ENCODE measurements at places on chromosomes 3 and 15.

- no peak for DNase-seq
Measured at GRCh38 chr3:147191795-147192385, 214.5 kb downstream of the ZIC4 start.

DNA sequence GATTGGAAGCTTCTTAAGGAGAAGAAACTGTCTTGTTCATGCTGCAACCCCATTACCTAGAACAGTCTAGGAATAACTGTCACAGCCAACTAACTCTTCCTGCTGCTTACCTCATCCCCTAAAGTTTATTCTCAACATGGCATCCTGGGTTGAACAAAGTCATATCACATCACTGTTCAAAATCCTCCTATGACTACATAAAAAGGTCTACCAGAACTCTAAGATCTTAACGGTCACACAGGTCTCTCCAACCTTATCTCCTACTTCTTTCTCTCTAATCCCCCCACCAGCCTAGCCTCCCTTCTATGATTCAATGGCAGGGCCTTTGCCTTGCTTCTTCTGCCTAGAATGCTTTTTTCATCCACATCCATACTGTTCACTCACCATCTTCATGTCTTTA, 69.3 kb downstream of the CLASP2 start:
- no peak for DNase-seq

DNA sequence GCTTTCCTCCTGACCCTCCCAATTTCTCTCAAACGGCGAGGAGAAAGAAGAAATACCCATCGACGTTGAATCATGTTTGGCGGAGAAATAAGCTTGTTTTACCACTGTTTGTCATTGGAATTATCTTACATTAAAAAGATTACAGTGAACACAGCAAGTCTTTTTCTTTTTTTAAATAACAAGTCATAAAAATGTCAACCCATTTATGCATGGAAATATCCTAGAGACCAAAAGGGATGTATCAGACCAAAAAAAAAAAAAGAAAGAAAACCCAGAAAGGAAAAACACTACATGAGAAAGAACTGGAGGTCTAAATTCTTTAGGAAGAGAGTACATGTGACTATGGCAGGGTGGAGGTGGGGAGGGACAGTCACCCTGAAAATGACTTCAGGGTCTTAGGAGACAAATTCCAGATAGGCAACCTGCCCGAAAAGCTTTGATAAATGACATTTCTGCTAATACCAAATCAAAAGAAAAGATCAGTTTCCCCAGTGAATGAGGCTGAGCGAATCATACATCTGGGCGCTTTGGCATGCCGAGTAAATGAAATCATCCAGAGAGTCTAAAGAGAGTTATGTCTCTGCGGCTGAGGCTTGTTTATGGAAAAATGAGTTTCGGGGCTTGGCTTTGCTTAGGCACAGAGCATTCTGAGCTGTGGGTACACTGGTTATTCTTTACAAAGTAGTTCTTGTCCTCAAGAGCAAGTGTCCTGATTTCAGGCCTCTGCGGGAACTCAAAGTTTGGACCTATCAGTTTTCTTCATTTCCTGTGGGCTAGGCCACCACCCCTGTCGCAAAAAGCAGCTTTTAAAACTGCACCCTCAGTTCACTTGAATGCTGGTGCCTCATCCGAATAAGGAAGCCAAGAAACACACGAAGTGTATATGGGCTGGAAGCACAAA, 110.1 kb upstream of the TGFBR2 start:
- no peak for DNase-seq

- DNase-seq, result no peak
Measured at GRCh38 chr3:129602730-129603560, 3.5 kb downstream of the PLXND1 start.

DNA sequence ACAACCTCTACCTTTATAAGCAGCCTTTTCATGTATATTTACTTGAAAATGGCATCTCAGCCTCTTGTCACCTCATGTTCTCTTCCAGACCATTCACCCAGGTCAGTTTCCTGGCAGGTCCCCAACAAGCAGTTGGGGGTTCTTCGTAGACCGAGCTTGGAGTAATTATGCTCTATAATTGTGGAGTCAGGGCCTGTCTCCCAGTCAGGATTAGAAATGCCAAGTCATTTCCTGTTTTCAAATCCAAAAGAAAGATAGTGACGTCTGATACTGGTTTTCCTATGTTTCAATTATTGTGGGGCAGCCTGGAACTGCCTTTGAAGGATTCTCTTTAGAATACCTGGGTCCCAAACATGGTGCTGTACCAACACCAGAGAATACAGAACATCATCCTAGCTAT, 430.6 kb downstream of the MECOM start:
- no peak for DNase-seq

DNA sequence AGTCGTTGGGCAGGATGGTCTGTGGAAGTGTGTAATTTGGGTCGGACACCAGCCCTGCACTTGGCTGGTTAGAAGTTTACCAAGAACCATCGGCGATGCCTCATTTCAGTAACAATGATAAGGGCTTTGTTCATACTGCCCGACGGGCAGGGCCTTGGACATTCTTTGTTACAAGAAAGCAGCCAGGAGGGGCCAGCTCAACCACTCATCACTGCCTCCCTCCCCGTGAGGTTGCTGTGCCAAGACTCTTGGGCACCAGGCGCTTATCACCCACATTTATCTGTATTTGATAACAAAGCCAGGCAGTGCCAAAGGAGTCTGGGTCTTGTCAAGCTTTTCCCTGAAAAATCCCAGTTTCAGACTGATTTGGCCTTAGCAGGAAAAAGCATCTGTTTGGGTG, 235.0 kb downstream of the ADAMTS17 start:
- DNase-seq, result no peak

- no peak for DNase-seq
Measured at GRCh38 chr3:31094048-31094447, 199.6 kb upstream of the GADL1 start.

DNA sequence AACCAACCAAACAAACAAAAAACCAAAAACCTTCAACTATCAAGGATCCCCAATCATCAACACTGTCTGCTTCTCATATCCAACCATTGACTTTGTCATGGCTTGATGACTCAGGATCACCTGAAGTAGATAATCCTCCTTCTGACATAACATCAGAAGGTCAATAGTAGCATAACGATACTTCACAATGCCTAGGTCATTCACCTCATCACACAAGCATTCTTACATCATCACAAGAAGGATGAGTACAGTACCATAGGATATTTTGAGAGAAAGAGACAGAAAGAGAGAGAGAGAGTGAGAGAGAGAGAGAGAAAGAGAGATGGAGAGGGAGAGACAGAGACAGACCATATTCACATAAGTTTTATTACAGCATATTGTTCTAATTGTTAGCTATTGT, 42.1 kb downstream of the SPATA16 start:
- no peak for DNase-seq

DNA sequence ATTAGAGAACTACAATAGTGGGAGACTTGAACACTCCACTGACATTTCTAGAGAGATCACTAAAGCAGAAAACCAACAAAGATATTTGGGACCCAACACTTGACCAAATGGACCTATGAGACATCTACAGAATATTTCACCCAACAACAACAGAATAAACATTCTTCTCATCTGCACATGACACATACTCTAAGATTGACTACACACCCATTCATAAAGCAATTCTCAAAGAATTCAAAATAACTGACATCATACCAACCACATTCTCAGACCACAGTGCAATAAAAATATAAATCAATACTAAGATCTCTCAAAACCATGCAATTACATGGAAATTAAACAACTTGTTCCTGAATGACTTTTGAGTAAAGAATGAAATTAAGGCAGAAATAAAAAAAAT, 473.7 kb downstream of the LPP start:
- DNase-seq, result no peak

DNA sequence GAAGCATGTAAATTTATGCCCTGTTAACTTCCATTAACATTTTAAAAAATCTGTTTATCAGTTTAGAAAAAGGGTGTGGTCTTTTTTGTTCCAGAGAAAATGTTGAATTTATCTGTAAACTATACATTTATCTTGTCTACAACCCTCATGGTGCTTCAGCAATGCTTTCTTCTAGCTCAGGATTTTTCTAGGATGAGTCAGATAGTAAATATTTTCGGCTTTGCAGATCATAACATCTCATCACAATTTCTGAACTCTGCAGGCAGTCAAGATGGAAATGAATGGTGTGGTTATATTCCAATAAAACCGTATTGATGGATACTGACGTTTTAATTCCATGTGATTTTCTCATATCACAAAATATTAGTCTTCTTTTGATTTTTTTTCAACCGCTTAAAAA, 70.5 kb upstream of the FOXB1 start:
- DNase-seq, result no peak

DNA sequence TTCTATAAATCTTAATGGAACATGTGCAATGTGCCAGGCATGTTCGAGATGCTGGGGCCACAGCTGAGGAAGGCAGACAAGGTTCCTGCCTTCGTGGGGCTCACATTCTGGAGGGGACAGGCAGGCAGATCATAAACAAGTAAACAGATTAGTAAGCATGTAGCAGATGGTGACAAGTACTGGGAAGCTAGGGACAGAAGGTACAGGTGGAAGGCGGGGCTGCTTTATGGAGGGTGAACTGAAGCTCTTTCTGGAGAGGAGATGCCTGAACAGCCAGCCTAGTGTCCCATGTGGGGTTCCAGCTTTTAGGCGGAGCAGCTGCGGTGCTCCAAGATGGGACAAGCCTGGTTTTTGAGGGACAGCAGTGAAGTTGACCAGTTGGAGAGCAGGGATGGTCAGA, 74.7 kb upstream of the SNRK start:
- no peak for DNase-seq

DNA sequence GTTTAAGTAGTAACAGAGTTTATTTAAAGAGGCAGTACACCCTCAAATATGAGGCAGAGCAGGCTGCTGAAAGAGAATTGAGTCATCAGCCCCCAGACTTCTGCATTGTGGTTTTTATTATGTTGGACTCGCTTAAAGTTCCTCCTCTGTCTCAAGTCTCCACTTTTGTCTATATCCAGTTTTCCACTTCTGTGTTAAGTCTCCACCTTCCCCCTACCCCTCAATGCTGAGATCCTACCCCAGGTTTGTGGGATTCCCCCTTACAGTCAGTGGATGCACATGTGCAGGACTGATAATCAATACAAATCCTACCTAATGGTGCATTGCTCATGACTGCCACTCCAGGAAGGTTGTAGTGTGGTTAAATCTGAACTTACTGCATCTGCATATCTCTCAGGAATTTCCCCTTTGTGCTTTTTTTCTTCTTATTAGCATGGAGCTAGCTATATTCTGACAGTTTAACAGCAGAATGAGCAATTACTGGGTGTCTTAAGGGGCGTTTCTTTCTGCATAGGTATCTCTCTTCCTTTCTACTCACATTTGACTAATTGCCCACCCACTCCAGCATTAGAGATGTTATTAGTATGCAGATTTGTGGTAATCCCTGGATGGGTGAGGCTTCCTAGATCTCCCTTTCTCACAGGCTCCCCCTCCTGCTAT, 11.9 kb upstream of the CD200R1L start:
- no peak for DNase-seq

- peak; percentile 65 for DNase-seq
Measured at GRCh38 chr3:13346481-13347389, 73.4 kb downstream of the NUP210 start.

GRCh38 chr3:20401253-20401652, 215.2 kb upstream of the SGO1 start:
- DNase-seq, result no peak

- DNase-seq, result no peak
Measured at GRCh38 chr3:162348912-162349311, 852.3 kb downstream of the OTOL1 start.

DNA sequence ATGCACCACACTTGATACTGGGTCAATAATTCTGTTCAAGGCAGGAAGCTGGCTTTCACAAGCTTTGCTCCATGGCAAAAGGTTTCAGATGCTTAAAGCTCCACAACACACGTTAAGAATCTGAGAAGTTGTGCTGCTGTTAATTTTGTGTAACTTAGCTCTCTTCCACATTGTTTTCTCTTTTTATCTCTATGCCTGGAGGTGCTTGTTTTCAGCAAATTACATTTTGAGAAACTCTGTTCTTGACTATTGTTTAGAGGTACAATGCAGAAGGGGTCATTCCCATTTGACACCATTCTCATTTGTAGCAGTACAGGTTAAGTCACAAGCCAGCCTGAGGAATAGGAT, 156.0 kb downstream of the FNDC3B start:
- DNase-seq, result no peak

DNA sequence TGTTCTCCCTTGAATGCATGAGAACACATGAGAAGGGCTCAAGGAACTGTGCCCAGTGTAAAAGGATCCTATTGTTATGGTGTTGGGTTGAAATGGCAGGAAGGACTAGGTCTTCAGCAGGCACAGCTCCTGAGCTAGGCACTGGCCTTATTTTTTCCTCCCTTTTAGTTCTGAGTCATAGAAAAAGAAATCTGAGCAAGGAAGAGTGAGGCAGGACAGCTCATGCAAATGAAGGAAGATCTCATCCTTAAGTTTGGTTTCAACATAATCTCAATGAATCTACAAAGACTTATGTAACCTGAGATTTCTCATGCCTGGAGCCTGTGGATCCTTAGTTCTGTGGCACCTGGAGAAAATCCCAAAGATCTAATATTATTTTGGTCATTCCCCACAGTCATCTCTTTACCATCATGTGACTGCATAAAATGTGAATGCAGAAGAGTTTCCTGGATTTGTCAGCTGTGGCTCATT, 188.6 kb upstream of the TBL1XR1 start:
- no peak for DNase-seq

DNA sequence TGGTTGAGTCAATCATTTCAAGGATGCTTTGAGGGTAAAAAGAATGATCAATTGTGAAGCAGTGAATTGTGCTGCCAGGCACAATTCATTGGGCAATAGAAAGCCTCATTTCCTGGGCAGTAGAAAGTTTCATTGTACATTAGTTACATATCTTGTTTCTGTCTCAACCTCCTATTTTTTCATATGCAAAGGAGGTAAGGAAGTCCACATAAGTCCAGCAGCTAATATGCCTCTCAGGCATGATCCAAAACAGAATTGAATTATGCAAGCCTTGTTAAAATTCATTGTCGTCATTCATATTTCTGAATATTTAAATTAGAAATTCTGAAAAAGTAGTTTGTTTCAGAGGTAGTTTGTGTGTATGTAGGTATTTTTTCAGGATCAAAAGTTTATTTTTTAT, 65.8 kb downstream of the TFRC start:
- no peak for DNase-seq

- DNase-seq, result no peak
Measured at GRCh38 chr3:107592073-107592472, 69.3 kb downstream of the BBX start.

GRCh38 chr3:37540786-37541185, 320.9 kb upstream of the CTDSPL start:
- no peak for DNase-seq

DNA sequence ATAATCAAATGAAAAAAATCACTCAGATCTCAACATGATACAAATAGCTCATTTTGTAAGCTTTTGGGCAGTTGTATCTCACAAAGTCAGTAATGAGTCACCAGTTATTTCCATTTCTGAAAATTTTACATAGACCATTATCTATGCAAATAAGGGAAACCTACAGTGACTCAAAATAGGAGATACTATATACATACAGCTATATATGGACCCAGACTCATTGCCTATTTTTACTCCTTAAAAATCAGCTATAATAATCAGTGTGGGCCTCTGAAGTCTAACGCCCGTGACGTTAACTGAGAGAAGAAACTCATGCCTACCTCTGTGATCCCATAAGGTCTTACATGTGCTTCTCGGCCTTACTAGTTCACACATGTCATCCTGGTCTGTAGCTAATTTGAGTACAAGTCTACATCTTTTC, 31.6 kb downstream of the LRIG1 start:
- no peak for DNase-seq

- no peak for DNase-seq
Measured at GRCh38 chr15:86063356-86064095, 16.1 kb upstream of the AGBL1 start.

Measured in activated T-helper 1 cell treated with Interleukin-2 at 50 U/mL for 16 hours (primary cell).